Fibroblast of mammary gland (primary cell): ENCODE measurements at places on chromosomes 11 and 22.

DNA sequence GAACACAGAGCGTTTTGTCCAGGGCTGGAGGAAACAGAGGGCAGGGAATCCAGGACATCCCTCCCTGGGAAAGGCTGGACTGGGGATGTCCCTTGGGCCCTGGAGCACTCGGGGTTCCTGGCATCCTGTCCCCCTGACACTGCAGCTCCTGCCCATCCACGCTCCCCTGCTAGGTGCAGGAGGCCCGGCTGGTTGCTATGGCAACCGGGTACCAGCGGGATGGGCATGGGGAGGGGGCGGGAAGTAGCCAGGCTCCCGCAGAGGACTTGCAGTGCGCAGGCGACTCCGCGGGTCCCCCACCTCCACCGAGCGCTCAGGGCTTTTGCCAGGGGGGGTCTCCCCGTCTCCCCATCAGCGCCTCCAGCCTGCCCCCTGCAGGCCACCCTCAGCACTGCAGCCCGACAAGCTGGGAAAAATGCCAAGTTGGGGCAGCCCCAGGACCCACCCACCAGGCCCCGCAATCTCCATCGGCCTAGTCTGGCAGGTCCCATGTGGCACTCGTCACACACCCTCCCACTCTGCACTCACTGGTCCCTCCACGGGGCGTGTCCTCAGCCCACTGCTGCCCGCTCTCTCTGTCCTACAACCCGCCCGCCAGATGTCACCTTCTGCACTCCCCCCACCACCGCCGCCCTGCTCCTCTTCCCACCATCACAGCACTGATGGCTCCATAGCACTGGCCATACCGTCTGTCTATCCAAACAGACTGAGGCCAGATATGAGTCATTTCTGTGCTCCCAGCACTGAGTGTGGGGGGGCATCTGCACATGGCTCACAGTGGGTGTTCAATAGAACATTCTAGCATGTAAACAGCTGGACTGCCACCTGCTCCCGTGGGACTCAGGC, 31.5 kb downstream of the KIAA0930 start:
- DNase-seq = peak; percentile 93

DNA sequence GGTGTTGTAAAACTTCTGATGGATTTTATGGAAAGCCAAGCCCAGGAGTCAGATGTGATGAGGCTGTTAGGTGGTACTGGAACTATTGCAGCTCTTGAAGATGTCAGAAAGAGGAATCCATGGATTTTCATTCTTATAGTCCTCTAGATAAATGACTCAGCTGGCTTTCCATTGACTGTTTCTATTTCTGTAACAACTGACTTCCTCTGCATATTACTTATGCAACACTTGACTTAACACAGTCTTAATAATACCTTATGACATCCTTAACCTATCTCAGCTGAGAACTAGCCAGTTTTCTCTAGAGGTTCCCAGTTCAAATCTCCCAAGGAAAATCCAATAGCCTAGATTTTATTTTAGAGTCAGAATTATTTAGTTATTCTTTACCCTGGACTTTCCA, 263.8 kb downstream of the LUZP2 start:
- DNase-seq = no peak

DNA sequence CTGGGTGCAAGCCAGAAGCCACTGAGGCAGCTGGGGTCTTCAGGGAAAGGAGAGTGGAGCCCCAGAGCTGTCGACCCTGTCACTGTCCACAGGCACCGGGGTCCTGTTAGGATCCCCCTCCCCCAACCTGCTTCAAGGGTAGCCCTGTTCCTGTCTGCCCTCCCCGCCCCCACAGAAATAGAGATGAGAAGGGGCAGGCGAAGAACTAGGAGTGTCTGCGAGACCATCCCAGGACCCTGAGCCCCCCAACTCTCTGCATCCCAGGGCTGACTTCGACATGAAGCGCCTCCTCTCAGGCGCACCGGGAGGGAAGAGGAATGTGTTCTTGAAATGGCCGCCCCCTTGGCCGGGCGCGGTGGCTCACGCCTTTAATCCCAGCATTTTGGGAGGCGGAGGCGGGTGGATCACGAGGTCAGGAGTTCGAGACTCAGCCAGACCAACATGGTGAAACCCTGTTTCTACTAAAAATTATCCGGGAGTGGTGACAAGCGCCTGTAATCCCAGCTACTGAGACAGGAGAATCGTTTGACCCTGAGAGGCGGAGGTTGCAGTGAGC, 607 bp upstream of the ZNF70 start:
- DNase-seq = peak; percentile 17

DNA sequence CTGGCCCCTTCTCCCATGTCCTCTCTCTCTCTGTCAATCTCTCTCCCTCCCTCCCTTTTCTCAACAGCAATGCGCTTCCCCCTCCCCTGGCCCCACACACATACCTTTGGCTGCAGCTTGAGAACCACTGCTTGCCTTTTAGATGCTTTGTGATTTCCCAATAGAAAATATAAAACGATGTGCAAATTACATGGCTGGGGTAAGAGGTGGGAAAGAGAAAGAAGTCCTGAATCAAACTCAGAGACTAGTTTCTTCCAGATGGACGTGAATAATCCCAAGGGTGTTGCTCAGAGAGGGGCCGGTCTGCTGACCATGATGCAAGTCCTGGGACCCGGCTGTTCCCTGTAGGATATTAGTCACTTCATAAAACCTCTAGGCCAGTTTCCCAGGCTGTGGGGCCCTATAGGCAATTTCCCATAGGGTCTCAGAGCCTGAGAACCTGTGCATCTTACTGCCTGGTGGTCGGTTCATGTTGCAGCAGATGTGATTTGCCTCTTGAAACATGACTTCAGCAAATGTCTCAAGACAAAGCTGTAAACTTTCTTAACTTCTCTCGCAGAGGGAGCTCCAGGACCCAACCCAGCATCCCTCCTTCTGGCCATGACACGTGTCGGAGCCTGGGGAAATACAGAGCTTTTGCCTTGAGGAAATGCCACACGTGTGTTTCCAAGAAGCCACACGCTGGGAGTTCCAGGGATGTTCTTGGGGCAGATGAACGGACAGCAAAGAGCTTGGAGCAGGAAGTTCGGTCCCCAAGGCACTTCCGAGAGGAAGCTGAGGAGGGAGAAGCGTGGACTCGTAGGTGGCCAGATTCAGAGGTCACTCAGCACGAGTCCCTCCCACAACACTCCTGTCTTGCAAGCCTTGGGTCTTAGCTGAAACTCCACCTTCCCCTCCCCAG, 34.5 kb upstream of the ETS1 start:
- DNase-seq = peak; percentile 99

GRCh38 chr22:24106385-24107381, 74.6 kb upstream of the SUSD2 start:
- peak; percentile 14 for DNase-seq

GRCh38 chr11:117462183-117462863, 134.7 kb downstream of the CEP164 start:
- no peak for DNase-seq

DNA sequence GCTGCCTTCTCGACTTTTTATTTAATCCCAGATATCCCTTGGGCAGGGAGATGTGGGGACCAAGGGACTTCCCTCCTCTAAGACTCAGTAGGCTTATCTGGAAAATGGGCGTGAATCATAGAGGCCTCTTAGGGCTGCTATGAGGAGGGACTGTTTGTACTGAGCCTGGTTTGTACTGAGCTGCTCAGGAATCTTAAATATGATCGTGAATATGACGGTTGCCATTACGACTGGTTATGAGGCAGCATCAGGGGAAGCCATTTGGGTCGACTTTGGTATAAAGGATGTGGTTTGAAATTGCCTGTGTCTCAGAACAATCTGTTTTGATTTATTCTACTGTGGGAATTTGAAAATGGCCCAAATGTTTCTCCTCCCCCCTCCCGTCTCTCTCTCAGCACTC, 20.6 kb downstream of the TSPAN18 start:
- peak; percentile 43 for DNase-seq

- DNase-seq = no peak
These were observed 217.1 kb upstream of the PLET1 start for GRCh38 chr11:112477581-112478317.

GRCh38 chr11:92473736-92474135, 249.1 kb downstream of the FAT3 start:
- no peak for DNase-seq

DNA sequence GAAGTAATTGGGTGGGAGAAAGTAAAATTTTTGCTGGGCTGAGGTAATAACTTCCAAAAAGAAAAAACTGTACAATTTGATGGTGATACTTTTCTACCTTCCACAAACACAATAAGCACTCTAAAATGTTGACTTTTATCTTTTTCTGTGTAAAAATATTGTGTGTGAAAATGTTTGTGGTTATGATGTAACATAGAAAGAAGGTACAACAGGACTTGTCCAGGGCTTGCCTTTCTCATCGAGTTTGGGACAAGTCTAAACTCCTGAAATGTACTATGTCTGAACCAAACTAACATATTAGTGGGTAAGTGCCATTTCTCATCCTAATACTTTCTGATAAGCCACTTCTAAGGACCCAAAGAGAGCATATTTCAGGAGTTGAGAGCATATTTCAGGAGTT, 174.2 kb upstream of the PDGFD start:
- DNase-seq = peak; percentile 8

- no peak for DNase-seq
These were observed 370.6 kb downstream of the CADM1 start for GRCh38 chr11:115133475-115134209.

DNA sequence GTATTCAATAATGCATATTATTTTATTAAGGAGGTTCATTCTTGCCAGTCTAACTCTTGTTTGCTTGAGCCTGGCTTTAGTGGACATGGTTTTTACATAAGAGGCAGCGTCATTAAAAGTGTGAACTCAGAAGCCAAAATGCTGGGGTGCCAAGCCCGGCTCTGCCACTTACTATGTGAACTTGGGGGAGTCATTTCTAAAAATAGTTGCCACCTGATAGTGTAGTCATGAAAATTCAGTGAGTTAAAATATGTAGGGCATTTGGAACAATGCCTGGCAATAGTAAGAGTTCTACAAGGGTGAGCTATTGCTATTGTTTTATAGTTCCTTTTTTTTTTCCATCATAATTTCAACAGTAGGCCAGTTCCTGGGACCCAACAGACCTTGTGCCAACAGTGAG, 49.9 kb downstream of the TENM4 start:
- no peak for DNase-seq

- no peak for DNase-seq
These were observed 70.7 kb downstream of the BMAL1 start for GRCh38 chr11:13348305-13348704.

- DNase-seq = no peak
These were observed 3.4 kb downstream of the SLC17A6 start for GRCh38 chr11:22341588-22341931.

DNA sequence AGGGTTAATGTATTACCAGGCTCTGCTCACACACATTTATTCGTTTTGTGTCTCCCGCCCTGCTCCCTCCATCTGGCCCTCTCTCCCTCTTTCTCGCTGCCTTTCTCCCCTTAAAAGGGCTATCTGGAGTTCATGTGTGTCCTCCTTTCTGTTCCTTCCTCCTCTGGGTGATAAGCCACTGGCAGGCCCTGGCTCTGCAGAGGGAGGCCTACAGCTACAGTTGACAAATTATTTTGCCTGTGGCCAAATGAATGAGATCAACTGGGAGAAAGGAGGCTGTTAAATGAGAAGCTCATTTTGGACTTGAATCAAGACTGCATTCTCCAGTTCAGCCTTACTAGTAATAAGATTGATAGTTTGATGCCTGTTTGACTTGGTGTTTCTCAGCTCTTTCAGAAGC, 17.5 kb upstream of the OPCML start:
- no peak for DNase-seq

DNA sequence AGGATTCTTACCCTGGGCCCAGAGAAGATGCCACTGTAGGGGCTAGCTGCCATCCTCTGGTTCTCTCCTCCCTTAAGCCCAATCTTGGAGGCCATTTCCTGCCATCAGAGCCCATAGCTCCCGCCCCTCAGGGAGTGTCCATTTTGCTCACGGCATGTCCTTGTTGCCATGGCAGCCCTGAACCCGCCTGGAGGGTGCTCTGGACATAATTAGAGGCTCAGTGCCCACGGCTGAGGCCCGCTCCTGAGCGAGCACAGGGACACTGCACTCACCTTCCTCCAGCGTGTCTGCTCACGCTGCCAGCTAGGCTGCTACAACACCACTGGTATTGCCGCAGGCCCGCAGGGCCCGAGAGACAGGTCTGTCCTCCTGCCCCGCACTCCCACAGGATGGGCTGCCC, 11.1 kb upstream of the SUSD2 start:
- DNase-seq = no peak

DNA sequence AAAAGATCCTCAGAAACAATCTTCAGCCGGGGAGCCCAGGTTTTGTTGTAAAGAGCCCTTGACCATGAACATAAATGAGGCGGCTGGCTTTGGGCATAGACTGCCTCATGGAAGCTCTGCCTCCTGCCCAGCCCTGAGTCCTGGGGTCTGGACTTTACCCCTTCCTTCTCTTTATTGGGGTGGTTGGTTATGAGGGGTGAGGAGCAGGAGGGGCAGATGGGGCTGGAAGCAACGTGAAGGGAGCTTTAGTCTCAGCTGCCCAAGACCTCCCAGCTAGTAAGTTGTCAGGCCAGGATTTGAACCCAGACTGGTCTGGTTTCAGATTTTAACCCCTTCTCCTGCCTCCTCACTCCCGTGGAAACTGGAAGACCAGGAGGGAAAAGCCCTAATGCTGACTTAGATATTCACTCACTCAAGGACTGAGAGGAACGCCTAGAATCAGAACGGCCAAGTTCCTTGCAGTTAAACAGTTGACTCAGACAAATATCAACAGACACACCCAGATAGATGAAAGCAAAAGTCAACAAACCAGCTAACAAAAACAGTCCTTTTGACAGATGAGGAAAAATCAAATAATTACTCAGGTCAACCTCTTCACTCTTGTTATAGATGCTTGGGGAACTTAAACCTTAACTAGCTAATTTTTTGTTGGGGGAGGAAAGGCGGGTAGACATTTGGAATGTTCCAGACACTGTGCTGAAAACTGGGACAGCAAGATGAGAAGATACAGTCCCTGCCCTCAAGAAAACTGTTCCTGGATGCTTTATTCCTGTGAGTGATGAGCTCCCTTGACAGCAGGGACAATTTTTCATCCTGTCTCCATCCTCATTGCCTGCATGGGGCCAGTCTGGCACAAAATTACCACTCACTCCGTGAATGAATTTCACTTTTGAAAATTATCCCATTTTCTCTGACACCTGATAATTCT, 20.8 kb upstream of the ARRB1 start:
- peak; percentile 68 for DNase-seq

GRCh38 chr11:10139656-10140055, 154.4 kb downstream of the SBF2 start:
- DNase-seq = peak; percentile 81

GRCh38 chr11:91244912-91245311, 979.7 kb upstream of the FAT3 start:
- no peak for DNase-seq

DNA sequence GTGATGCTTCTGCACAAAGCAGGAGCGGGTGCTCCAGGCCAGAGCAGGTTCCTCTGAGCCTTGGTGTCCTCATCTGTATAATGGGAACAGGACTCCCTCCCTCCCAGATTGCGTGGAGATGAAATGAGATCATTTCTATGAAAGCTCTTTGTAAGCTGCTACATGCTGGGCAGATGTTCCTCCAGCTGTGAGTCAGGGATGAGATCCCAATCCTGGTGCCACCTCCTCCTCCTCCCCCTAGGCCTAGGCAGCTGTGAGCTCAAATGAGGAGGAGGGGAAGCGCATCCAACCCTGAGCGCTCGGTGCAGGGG, 7.0 kb upstream of the CABP2 start:
- DNase-seq = peak; percentile 38

- DNase-seq = peak; percentile 29
These were observed 605.0 kb upstream of the CADM1 start for GRCh38 chr11:116109228-116109627.
